ENCODE measurements at places on chromosomes 7 and 10.

DNA sequence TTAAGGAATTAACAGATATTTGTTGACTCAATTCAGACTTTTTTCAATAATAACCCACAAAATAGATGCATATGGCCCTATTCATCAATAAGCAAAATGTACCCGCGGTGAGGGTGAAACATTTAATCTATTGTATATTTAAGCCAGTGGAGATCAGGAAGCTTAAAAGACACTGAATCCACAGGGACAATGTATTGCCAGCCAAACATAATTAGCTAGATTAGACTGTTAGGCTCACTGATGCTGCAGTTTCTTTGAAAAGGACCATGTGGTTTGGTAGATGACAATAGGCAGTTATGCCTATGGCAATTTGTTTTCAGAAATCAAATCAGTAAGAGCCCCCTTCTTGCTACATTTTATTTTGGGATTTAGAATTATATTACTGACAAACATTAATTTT lies 87.3 kb upstream of the PLXDC2 start:
- no peak for DNase-seq

DNA sequence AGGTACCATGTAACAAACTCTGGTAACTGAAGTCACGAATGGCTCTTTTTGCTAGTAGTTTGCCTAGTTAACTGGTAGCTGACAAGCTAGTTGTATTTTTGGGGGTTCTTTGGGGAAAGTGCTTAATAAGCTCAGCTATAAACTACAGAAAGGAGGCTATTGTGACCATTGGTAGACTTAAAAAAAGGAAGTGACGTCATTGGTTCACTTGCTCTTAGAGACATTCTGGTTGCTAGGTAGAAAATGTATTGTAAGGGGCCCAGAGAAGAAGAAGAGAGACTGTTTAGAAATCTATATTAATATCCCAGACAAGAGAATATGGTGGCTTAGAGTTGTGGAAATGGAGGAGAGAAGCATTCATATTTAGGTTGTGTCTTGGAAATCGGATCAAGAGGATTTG lies 103.0 kb downstream of the NXPH1 start:
- no peak for DNase-seq

GRCh38 chr10:80537736-80538480 lies at the start of gene SH2D4B:
Gene SH2D4B (plus strand): TSS chr10:80537902. CDS start chr10:80538332, 430 bp downstream.
- no peak for DNase-seq

DNA sequence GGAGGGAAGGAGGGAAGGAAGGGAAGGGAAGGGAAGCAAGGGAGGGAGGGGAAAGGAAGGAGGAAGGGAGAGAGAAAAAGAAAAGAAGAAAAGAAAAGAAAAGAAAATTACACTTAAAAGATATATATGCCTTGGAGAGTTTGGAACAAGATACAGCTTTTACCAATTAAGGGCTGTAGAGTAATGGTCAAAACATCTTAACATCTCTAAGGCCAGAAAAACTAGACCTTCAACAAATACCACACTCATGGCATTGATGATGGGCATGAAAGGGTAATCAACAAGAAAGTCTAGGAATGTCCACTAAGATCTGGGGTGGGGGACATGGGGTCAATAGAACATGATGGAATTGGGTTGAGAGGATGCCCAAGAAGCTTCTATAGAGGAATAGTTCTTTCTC lies 74.5 kb downstream of the CREB3L2 start:
- DNase-seq: no peak

DNA sequence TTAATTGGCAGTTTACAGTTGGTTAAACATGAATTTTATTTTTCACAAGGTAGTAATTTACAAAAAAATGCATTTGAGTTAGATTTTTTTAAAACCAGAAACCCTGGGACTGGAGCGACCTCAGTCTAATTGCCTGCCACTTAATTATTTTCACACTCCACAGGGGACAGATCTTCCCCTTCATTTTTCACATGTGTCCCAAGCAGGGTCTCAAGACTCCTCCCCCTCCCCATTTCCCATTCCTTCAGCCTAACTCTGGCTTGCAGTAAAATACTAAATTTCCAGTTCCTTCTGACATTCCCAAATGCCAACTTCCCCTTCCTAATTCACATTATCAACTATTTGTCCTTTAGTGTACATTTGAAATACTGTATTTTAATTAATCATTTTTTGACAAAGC lies 948 bp downstream of the ZNF138 start:
- DNase-seq: no peak

DNA sequence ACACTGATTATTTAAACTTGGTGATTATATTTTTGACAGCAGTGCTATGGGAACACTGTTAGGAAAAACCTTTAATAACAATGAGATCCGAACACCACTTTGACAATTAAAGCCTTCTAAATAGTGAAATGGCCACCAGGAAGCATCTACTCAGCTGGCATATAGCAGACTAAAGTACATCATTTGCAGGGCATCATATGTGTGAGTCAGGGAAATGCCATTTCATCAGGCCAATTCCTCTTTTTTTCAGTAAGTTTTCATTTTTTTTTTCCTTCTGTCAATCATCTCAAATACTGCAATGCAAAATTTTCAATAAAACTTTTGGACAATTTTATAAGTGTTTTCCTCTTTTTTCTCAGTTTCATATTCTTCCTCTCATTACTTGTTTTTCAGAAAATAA lies 521.4 kb upstream of the SEMA3D start:
- no peak for DNase-seq

DNA sequence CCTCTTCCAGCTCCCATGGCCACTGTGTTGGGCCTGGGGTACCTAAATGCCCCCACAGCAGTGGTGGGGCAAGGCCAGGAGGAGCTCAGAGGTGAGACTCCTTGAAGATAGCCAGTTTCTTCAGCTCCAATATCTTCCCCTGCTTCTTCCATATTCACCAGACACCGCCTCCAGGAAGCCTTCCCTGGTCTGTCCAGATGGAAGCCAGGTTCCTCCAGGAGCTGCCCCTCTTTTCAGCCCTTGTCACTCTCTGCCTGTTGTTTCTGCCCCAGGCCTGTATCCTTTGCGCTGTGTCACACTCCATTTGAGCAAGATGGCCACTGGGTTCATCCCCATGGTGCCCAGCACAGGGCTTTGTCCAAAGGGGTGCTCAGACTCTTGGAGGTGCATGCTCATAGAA lies 127.7 kb downstream of the MYL10 start:
- no peak for DNase-seq
